ENCODE measurements at places on chromosomes 7 and 10.
A peak's percentile ranks its signal among the peaks of the same experiment; 100 is the strongest.

DNA sequence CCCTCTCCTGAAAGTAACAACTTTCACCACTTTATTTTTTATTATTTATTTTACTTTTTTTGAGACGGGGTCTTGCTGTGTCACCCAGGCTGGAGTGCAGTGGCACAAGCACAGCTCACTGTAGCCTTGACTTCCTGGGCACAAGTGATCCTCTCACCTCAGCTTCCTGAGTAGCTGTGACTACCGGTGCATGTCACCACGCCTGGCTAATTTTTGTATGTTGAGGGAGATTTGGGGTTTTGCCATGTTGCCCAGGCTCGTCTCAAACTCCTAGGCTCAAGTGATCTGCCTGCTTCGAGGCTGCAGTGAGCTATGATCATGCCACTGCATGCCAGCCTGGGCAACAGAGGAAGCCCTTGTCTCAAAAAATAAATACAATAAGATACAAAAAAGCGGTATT lies 14.9 kb upstream of the SLIT1 start:
- no peak for DNase-seq

GRCh38 chr10:70736525-70736924 lies 48.7 kb downstream of the TBATA start:
- DNase-seq = no peak

DNA sequence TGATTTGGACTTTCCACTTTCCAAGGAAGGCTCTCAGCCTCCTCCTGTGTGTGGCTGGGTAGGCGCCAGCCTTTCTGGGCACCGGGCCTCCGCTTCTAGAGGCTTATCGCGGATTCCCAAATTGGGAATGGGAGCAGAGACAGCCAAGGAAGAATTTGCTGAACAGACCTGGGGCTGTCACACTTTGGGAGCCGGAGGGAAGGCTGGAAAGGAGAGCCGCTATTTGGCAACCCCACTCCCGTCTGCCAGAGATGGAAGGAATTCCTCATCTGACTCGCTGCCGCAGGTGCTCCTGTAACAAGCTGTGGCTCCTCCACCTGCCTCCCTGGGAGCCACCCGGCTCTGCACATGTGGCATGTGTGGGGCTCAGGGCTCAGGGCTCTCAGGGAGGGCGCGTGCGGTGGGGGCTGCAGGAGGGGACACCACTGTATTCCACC lies 50.8 kb upstream of the ECHDC3 start:
- no peak for DNase-seq

- DNase-seq = no peak
These were observed 90.5 kb upstream of the FERD3L start for GRCh38 chr7:19235680-19236079.

DNA sequence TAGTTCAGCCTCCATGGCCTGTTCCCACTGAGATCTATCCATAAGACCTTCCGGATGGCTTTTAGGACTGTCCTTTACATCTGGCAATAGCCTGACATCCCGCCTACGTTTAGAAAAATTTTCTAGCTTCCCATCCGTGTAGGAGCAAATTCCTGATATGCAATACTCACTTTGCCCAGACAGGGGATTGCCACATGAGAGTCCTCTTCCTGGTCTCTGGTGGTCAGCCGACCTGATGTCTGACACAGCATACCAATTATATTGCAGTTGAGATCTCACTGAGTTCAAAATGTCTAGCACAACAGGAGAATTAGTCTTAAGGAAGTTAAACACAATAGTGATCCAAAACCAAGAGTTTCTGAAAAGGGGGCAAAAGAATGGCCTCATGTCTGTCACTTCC lies 9.4 kb upstream of the ETV1 start:
- no peak for DNase-seq

GRCh38 chr7:119320316-119320715 lies 952.7 kb upstream of the KCND2 start:
- DNase-seq = no peak

DNA sequence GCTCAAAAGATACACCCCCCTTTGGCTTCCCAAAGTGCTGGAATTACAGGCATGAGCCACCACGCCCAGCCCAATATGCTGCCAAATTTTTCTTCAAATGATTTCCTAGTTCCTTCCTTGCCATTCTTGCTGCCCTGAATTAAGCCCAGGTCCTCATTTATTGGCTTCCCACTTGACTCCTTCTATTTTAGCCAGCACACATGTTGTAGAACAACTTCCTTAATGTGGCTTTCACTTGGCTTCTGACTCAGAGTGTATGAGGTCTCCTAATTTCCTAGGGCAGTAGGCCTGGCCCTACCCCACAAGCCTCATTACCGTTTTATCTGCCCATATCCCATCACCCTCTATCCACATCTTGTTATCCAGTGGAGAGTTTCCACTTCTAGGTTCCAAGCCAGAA lies 21.8 kb upstream of the HIPK2 start:
- DNase-seq = peak; percentile 80

DNA sequence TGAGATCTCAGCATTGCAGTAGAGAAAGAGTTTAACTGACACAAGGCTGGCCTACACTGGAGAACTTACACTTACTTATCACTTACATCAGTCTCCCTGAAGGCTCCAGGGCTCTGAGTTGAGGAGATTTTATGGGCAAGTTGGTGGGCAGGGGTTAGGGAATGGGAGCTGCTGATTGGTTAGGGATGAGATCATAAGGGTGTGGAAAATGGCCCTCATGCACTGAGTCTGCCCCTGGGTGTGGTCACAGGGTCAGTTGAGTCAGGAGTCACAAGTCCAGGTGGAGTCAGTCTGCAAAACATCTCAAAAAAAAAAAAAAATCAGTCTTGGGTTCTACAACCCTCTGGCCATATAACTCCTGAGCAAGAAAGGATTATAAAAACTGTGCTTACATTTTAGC lies 60.5 kb downstream of the PPP1R17 start:
- DNase-seq = no peak

- no peak for DNase-seq
These were observed 74.0 kb downstream of the DGKI start for GRCh38 chr7:137772748-137773147.
